Vein endothelial cell (primary cell): ENCODE measurements at places on chromosomes 1 and 21. TPM values are rescaled to one million over a fixed set of nuclear protein-coding genes. Genes with fewer than 3 reads are reported as not detected.

The KRTAP19-3 gene
- not detected in 2 replicates for total RNA-seq

The TRIM46 gene
- total RNA-seq = 6.9 and 12.0 TPM in 2 replicates

The RGS13 gene
- not detected in 2 replicates for total RNA-seq

The GJC2 gene
- 0.86 and 3.3 TPM in 2 replicates for total RNA-seq

The GSTM4 gene
- 2.1 and 3.3 TPM in 2 replicates for total RNA-seq

The C1orf232 gene
- not detected in 2 replicates for total RNA-seq

The CTSS gene
- total RNA-seq = 19.6 and 27.0 TPM in 2 replicates

The OR2G6 gene
- total RNA-seq = not detected in 2 replicates

The MOV10 gene
- total RNA-seq = 62.7 and 65.2 TPM in 2 replicates

The PGLYRP4 gene
- total RNA-seq = not detected in 2 replicates

The MSH4 gene
- total RNA-seq = 0.10 and 0.33 TPM in 2 replicates

The OR2T33 gene
- not detected in 2 replicates for total RNA-seq

The FCRLA gene
- 0.10 TPM in 1 of 2 replicates, not detected in the other for total RNA-seq

The GJB3 gene
- total RNA-seq = under 0.01 TPM in 1 of 2 replicates, not detected in the other

The CDCA8 gene
- total RNA-seq = 8.8 and 18.6 TPM in 2 replicates

The FCRL2 gene
- total RNA-seq = not detected in 2 replicates

The RNF186 gene
- total RNA-seq = not detected in 2 replicates

The S100A7 gene
- total RNA-seq = not detected in 2 replicates

The BCAN gene
- total RNA-seq = 0.10 TPM in 1 of 2 replicates, not detected in the other

The GJA5 gene
- total RNA-seq = 2.0 and 8.8 TPM in 2 replicates

The GBP6 gene
- total RNA-seq = not detected in 2 replicates

The MEX3A gene
- total RNA-seq = 15.8 and 19.9 TPM in 2 replicates

The NR5A2 gene
- 3.6 and 21.3 TPM in 2 replicates for total RNA-seq

The NHLH1 gene
- total RNA-seq = 0.19 and 0.33 TPM in 2 replicates

The NCAM2 gene
- total RNA-seq = 0.33 and 0.57 TPM in 2 replicates

The TP73 gene
- total RNA-seq = 0.10 TPM in 1 of 2 replicates, not detected in the other

The ARHGEF16 gene
- 1.1 and 1.3 TPM in 2 replicates for total RNA-seq

The HCN3 gene
- total RNA-seq = 0.65 and 1.3 TPM in 2 replicates

The CACNA1S gene
- not detected in 2 replicates for total RNA-seq

The UBASH3A gene
- not detected in 2 replicates for total RNA-seq

The CADM3 gene
- 1.3 and 1.7 TPM in 2 replicates for total RNA-seq

The HCRTR1 gene
- total RNA-seq = 1.3 and 2.0 TPM in 2 replicates

The F13B gene
- total RNA-seq = not detected in 2 replicates

The LYPD8 gene
- not detected in 2 replicates for total RNA-seq

The B3GALT2 gene
- total RNA-seq = 0.33 and 0.67 TPM in 2 replicates

The GSTM5 gene
- total RNA-seq = under 0.01 and 0.10 TPM in 2 replicates

The COL24A1 gene
- not detected in 2 replicates for total RNA-seq

The GNG12 gene
- 260 and 285 TPM in 2 replicates for total RNA-seq

The MAN1C1 gene
- total RNA-seq = 4.3 and 6.2 TPM in 2 replicates

The CSDE1 gene
- total RNA-seq = 622 and 735 TPM in 2 replicates

The NUP210L gene
- under 0.01 and 0.10 TPM in 2 replicates for total RNA-seq

The CD1D gene
- under 0.01 and 0.10 TPM in 2 replicates for total RNA-seq

The LRRC38 gene
- not detected in 2 replicates for total RNA-seq

The FASLG gene
- total RNA-seq = not detected in 2 replicates

The SLAMF1 gene
- total RNA-seq = not detected in 2 replicates

The HHIPL2 gene
- not detected in 2 replicates for total RNA-seq

The AGT gene
- total RNA-seq = not detected in 2 replicates

The SYCP1 gene
- total RNA-seq = not detected in 2 replicates

The SPRR1B gene
- not detected in 2 replicates for total RNA-seq

The MUL1 gene
- total RNA-seq = 31.6 and 41.2 TPM in 2 replicates

The LDLRAD1 gene
- total RNA-seq = not detected in 2 replicates

The TTLL7 gene
- 0.98 and 2.8 TPM in 2 replicates for total RNA-seq

The AGL gene
- total RNA-seq = 6.5 and 12.3 TPM in 2 replicates

The S100A12 gene
- total RNA-seq = not detected in 2 replicates

The SPRR2B gene
- not detected in 2 replicates for total RNA-seq

The LHX8 gene
- total RNA-seq = not detected in 2 replicates

The RGS1 gene
- total RNA-seq = not detected in 2 replicates

The PLPPR4 gene
- 0.19 TPM in 1 of 2 replicates, not detected in the other for total RNA-seq

The OR10Z1 gene
- total RNA-seq = not detected in 2 replicates
